ENCODE measurements at places on chromosomes 1 and 21.

DNA sequence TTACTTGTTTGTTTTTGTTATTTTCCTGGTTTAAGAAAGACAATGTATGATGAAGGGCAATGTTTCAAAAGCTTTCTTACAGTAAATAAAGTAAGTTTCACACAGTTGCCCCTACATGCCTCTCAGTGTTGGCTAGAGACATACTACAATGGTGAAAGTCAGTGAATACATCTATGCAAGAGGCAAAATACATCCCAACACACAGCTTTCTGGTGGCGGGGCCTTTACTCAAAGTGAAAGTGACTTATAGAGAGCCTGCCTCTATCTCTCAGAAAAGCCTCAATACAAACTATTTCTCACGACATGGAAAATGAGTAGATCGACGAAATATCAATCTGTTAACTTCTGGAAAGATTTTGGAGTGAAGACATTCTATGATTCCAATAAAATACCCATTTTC is 122.3 kb downstream of the SLC30A10 start:
- DNase-seq, result no peak

DNA sequence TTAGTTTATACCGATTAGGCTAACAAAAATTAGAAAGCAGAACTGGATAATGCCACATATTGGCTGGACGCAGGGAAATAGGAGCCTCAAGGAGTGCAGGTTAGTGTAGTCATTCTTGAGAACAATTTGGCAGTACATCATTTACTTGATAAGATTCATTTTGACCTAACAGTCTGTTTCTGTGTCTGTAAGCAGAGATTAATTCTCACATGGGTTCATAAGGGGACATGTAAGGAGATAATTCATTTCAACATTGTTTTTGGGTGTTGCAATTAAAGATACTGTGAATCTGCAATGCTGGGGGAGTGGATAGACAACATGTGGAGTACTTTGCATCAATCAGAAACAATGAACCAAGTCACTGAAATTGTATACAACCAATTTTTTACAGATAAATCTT is 32.0 kb downstream of the AGO3 start:
- peak; percentile 67 for DNase-seq

DNA sequence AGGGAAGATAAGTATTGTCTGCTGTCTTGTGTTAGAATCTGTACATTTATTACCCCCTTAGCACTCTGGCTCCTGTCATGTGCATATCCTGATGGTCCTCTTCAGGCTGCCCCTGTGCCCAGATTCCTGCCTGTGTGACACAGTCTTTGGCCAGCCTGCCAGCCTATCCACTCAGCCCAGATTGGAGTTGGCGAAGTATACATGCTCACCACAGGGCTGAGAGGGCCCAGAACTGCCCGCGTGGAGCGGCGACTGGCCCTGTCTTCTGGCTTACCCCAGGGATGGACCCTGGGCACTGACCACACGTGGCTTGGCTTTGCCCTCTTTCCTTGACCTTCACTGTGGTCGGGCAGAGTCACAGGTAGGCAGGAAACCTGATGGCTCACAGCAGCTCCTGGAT is 11.4 kb downstream of the RNF220 start:
- no peak for DNase-seq

DNA sequence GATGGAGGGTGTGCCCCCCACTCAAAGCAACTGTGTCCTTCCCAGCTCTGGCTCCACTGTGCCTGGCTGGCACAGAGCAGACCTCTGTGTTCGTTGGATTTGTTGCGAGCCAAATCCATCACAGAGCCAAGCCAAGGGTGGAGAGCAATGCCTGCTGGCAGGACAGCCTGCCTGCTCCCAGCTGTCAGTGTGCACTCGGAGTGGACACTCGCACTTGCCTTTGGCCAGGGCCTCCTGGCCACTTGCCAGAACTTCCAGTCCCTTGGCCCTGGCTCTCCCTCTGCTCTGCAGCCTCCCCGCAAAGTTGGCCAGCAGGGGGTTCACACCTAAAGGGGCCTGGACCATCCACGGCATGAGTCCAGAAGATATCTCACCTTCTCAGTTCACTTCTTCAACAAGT is 16.4 kb downstream of the HEYL start:
- no peak for DNase-seq

GRCh38 chr1:51100264-51100880 is 1.7 kb upstream of the C1orf185 start:
- no peak for DNase-seq

- DNase-seq, result no peak
Measured at GRCh38 chr1:108598340-108598739, 38.4 kb downstream of the EEIG2 start.

Measured in hematopoietic multipotent progenitor cell treated with erythropoietin and hydrocortisone succinate and interleukin-3 and kit ligand, for 8 days (in vitro differentiated cells).